ENCODE measurements at places on chromosomes 4 and X.
A peak's percentile ranks its signal among the peaks of the same experiment; 100 is the strongest.

DNA sequence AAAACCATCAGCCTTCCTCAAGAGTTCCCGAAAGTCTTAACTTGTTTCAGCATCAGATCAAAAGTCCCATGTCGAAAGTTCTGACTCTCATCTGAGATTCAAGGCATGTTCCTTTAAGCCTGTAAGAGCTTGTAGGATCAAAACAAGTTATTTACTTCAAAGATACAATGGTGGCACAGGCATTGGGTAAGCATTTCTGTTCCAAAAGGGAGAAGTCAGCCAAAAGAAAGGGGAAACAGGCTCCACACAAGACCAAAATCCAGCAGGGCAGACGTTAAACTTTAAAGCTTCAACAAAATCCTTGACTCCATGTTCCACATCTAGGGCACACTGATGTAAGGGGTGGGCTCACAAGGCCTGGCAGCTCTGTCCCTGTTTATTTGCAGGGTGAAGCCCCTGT lies 91.7 kb downstream of the FHDC1 start:
- DNase-seq = no peak

- DNase-seq = no peak
Observed at GRCh38 chr4:141328560-141329173, 108.0 kb downstream of the ZNF330 start.

GRCh38 chrX:15619053-15619755 lies 18.4 kb upstream of the ACE2 start:
- peak; percentile 19 for DNase-seq

- no peak for DNase-seq
Observed at GRCh38 chr4:11632483-11632882, 203.8 kb upstream of the HS3ST1 start.

DNA sequence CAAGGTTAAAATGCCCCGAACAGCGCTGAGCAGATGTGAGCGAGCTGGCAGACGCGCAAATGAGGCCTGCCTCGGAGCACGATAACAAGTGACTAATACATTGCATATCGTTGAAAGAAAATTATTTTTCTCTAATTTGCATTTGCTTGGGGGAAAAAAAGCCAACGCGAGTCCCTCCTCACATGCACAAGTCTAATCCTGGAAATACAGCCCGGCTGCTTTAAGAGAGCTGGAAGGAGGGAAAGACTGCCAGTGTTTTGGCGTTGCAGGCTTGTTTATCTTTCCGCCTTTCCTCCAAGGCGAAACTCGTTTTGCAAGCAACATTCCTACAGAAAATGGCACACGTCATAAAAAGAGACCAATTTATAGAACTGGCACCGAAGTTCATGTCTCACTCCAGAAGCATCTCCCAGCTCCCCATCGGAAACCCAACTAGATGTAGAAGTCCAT lies 12.6 kb downstream of the BCOR start:
- DNase-seq = peak; percentile 63

GRCh38 chr4:86961116-86961515 lies 26.3 kb downstream of the AFF1 start:
- DNase-seq = no peak

DNA sequence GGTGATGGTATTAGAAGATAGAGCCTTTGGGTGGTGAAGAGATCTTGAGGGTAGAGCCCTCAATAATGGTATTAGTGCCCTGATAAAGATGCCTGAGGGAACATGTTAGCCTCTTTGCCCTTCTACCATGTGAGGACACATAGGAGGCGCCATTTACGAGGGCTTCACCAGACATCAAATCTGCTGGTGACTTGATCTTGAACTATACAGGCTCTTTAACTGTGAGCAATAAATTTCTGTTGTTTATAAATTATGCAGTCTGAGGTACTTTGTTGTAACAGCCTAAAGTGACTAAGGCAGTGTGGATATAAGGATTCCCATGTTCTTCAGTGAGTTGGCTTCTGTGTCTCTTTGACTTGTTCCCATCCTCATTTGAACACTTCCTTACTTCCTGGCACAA lies 11.8 kb downstream of the MOB1B start:
- no peak for DNase-seq

- DNase-seq = no peak
Observed at GRCh38 chrX:22041907-22042530, 9.9 kb downstream of the PHEX start.

DNA sequence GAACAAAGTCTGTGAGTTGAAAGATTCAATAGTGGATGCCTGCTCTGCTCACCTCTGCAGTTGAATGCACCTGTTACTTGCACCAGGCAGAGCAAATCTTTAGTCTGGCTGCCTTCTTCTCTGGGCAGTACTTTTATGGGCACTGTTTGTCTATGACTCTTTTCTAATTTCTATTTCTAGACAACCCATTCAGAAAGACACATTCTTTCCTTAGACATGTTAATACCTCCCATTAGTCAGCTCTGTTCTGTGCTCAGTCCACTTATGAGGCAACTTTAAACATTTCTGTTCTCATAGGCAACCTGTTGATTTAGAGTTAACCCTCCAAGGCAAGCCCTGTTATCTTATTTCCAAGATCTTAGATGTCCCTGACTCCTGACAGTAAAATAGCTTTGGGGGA lies 108.9 kb downstream of the SYNPO2 start:
- peak; percentile 30 for DNase-seq

- no peak for DNase-seq
Observed at GRCh38 chrX:19560611-19561010, 45.3 kb upstream of the MAP3K15 start.

DNA sequence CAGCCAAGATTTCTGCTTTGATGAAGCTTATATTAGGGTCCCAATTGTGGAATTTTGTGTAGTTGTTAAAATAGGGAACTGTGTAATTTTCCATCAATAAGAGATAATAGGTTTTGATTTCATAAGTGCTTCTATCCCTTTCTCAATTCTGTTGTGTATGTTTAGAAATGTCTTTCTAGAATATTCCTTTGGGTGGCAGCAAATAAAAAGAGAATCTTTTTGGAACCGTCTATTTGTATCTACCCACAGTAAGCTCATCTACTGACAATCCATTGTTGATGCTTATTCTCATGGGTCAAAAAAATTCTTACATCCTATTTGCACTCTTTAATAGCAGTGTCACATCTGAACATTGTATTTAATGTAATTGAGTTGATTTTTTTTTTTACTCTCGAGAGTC lies 61.7 kb downstream of the TMA16 start:
- peak; percentile 40 for DNase-seq

GRCh38 chr4:103074744-103075434 lies 1.7 kb downstream of the SLC9B2 start:
- DNase-seq = no peak

DNA sequence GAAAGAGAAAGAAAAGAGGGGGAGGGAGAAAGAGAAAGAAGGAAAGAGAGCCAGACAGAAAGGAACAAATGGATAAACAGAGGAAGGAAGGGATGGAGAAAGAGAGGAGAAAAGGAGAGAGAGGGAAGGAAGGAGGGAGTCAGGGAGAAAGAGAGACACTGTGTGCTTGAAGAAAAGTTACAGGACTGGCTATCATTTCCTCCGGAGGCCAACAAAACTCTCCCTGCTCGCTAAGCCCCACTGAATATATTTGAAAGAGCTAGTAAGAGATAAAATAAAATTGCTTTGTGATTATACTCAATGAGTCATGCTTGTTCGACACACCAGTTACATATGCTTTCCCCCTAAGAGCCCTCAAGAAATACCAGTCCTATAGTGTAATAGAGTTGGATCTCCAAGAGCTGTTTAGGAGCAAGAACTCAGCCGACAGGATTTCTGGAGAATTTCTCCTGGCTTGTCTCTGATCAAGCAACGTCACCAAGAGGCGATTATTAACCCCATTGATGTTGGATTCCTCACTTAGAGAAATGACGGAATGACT lies 102.2 kb downstream of the MXRA5 start:
- DNase-seq = peak; percentile 87

GRCh38 chr4:1572521-1572920 lies 111.6 kb downstream of the FAM53A start:
- DNase-seq = no peak

DNA sequence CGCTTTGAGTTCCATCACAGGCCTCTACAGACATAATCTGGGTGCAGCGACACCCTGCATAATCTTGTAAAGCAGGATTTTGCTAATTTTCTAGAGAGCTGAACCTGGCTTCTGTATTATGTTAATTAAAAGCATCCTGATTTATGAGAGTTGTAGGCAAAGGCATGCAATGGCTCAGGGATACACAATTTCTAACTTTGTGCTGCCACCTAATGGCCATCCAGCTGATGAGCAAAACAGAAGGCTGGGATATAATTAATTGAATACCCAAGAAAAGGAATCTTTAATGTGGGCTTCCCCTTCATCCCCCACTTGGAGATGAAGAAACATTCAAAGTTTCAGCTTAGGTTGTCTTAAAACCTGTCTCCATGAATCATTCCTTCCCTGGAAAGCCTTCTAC lies 78.1 kb downstream of the BMP15 start:
- peak; percentile 31 for DNase-seq

GRCh38 chr4:77007358-77008230 lies 58.0 kb downstream of the SEPTIN11 start:
- peak; percentile 55 for DNase-seq

DNA sequence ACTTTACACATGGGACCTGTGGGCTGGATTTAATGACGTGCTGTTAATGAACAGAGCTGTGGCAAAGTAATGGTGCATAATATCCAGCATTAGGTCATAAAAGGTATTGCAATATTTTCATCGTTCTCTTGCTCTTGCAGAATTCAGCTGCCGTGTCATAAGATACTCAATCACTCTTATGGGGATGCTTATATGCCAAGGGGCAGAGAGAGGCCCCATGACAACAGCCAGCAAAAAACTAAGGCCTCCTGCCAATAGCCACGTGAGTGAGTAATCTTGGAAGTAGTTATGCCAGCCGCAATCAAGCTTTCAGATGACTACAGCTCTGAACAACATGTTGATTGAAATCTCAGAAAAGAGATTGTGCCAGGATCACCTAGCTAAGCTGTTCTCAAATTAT lies 616.9 kb downstream of the FSTL5 start:
- no peak for DNase-seq

GRCh38 chr4:576991-577498 lies 950 bp upstream of the TMEM271 start:
- no peak for DNase-seq

DNA sequence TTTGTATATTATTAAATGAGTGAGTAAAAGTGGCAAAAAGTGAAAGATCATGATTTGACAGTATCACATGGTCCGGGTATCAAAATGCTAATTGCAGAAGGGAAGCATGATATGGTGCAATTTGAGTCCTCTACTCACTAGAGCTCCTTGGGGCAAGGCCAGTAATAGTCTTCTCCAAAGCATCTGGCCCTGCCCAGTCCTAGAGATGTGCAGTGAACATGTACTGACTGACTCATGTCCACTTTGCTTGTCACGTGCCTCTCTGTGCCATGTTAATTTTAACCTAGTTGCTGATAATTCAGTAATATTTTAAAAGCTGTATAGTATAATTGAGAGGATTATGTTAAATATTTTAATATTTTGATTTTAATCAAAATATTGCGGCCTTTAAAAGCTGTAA lies 54.6 kb upstream of the TENM3 start:
- DNase-seq = no peak

- DNase-seq = peak; percentile 49
Observed at GRCh38 chr4:7964890-7965662, 25.4 kb upstream of the AFAP1 start.

DNA sequence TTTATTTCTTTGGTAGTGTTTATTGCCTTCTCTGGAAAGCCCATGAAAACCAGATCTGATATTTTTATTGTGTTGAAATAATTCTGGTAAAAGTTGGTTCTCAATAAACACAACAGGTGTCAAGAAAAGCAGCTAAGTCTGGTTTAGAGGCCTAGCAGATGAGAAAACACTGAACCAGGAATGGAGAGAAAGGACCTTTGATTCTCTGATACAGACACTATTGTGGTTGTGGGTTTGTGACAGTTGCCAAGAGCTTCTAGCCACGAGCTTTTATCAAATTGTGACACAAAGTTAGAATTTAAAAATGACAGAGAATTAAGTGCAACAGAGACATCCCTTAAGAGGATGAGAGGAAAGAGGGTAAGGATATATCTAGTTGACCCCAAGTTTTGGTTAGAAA lies 42.6 kb downstream of the DDIT4L start:
- DNase-seq = no peak

GRCh38 chr4:124804584-124804983 lies 92.1 kb upstream of the ANKRD50 start:
- no peak for DNase-seq

DNA sequence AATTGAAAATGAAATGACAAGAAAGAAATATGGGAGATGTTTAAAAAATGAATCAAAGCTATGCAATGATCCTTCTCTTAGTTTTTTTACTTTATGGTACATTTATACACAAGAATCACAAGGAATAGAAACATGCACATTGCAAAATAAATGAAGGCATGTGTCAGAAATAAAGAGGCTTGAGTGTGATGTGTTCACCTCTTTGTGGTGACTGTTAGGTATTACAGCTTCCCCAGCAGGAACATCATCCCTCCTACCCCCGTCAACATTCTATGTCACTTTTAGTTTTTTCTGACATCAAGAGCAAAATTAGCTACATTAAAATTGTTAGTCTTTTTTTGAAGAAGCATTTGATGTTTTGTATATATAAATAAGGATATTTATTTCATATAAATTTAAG lies 214.8 kb downstream of the SLC4A4 start:
- DNase-seq = no peak

- DNase-seq = no peak
Observed at GRCh38 chrX:121052122-121052521, 4.7 kb downstream of the GLUD2 start.

GRCh38 chr4:180152831-180153230 lies 2090.4 kb upstream of the TENM3 start:
- DNase-seq = no peak

GRCh38 chrX:66876776-66877175 lies 237.9 kb upstream of the EDA2R start:
- DNase-seq = no peak

DNA sequence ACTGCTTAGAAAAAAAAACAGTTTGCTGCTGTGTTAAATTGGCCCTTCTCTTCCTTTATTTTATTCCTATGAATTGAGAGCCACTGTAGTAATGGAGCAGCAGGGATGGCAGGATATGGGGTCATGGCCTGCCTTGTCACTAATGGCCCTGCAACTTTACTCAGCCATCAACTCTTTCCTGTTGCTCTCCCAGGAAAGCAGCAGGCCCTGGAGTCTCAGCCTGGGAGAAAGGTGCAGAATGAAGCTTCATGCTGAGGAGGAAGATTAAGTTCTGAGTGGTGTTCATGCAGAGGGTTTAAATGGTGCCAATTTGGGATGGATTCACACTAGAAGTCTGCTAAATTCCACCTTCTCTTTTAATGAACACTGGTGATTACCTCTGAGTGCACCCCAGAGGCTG lies 285.6 kb downstream of the GPAT3 start:
- no peak for DNase-seq

- peak; percentile 40 for DNase-seq
Observed at GRCh38 chr4:76689145-76689817, 208.7 kb downstream of the SOWAHB start.

GRCh38 chr4:73019462-73020047 lies 50.0 kb downstream of the COX18 start:
- peak; percentile 52 for DNase-seq

GRCh38 chr4:29320947-29321620 lies 1399.1 kb upstream of the PCDH7 start:
- no peak for DNase-seq

DNA sequence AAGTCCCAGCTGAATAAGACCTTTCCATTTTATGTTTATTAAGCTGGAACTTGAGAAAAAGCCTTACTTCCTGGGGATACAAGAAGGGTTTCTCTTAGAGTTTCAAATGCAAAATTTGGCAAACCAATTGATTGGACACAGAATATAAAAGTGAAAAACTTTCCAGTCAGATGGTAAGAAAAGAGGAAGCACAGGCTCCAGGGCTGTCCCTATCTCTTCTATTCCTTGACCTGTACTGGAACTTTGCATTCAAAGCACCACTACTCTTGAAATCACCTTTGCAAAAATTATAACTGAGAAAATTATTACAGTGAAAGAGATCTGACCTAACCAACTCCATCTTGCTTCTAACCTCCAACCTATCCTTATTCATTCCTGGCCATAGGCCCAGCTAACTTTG lies 11.7 kb downstream of the PROM1 start:
- DNase-seq = no peak

All from umbilical cord (tissue), 2 donors.